Activated CD8-positive, alpha-beta T cell treated with anti-CD3 and anti-CD28 coated beads, Interleukin-2, amount 10 ng/mL, durations not matched to agents 7 days and 5 days (primary cell): ENCODE measurements at places on chromosomes 7 and 10. TPM values are rescaled to one million over a fixed set of nuclear protein-coding genes. Genes with fewer than 3 reads are reported as not detected.

HOXA9 gene
- total RNA-seq = not detected

METTL27 gene
- total RNA-seq = not detected

ZPBP gene
- total RNA-seq = not detected

CPVL gene
- total RNA-seq = not detected

ERVW-1 gene
- not detected for total RNA-seq

HDAC9 gene
- 0.92 TPM for total RNA-seq

HMX2 gene
- not detected for total RNA-seq

SYT15 gene
- total RNA-seq = 0.55 TPM

CYP26C1 gene
- total RNA-seq = 0.11 TPM

GRCh38 chr10:44293842-44294241, 91.1 kb downstream of the CXCL12 start:
- no peaks in the 10 kb centered on the region for H3K4me1 ChIP-seq
- no peak for DNase-seq
- peaks cover 24% of the 10 kb centered on the region for H3K27me3 ChIP-seq
- no peak overlapping the region for H3K27ac ChIP-seq
- no peak overlapping the region for H3K4me3 ChIP-seq

DNA sequence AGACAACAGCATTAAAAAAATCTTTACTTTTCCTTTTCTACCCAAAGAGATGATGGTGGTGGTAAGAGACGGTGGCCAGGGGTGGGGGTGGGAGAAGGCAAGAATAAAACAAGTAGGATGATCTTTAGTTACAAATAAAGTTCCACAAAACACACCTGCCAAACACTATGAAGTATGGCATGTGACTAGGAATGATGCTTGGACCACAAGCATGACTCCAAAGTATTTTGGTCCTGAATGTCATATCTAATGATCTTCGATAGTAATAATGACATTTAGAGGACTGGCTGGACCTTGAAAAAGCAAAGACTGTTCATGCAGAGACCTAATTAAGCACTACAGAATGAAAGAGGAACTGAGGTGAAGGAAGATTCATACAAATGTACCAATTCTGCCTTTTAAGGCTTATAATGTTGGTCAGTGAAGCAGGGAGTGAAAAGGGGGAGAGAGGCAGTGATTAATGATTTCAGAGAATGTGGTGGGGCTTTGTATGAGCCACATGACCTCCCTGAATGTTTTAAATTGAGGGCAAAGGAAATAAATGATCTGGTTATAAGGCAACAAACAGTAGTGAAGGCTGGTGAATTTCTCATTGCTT, 29.6 kb upstream of the DKK1 start:
- H3K27ac ChIP-seq = no peak overlapping the region
- H3K36me3 ChIP-seq = no peaks in the 10 kb centered on the region
- H3K27me3 ChIP-seq = no peaks in the 10 kb centered on the region
- no peak overlapping the region for H3K4me3 ChIP-seq
- DNase-seq = no peak

GRCh38 chr10:92997620-92998019, 63.0 kb upstream of the CYP26C1 start:
- no peak for DNase-seq
- H3K27me3 ChIP-seq = no peaks in the 10 kb centered on the region
- H3K4me1 ChIP-seq = peaks cover 7% of the 10 kb centered on the region

DNA sequence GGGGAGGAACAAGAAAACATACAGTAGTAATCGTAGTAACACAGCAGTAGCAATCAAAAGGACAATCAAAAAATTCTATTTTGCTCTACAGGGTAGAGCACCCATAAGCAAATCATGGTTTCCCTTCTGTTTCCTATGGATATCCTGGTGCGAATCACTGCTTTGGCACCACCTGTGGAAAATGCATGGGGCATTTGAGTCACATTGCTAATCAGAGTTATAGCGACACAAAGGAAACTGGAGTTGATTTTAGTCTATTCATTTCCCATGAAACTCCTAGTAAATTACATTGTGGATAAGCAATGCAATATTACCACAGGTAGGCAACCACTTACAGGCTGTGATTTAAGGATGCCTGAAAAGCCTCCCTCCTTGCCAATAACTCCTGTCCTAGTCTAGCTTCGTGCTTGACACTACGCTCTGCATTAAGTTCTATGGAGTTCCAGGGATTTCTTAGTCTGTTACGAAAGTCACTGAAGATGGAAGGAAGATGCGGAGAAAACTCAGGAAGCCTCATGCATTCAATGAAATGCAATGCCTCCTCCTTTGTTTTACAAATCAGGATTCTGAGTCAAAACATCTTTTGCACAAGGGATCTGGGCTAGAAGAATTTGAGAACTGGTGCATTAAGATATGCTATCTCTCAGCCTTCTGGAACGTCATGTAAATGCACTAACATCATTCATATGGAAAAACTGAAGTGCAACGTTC, 188.4 kb downstream of the DGKI start:
- H3K4me3 ChIP-seq = no peak overlapping the region
- no peaks in the 10 kb centered on the region for H3K4me1 ChIP-seq
- H3K27me3 ChIP-seq = peaks cover 7% of the 10 kb centered on the region
- no peaks in the 10 kb centered on the region for H3K36me3 ChIP-seq

DNA sequence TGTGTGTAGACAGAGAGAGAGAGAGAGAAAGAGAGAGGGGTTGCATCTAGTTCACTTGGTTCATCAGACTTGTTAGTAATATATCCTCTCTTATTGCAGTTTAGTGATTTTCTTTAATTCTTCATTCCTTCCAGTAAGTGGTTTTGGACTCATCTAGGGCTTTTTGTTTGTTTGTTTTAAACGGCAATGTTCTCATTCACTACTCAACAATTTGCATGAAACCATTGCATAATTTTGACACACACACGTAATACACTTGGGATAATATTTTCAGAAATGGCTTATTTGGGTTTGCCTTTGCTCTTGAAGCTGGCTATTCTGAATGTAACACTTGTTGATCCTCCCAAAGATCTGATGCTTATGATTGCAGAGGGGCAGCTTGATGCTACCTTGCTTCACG, 16.4 kb upstream of the ZNF32 start:
- H3K27me3 ChIP-seq = peaks cover 20% of the 10 kb centered on the region
- no peaks in the 10 kb centered on the region for H3K36me3 ChIP-seq
- H3K4me1 ChIP-seq = peaks cover 12% of the 10 kb centered on the region
- H3K27ac ChIP-seq = no peak overlapping the region
- H3K4me3 ChIP-seq = no peak overlapping the region

- H3K27ac ChIP-seq = no peak overlapping the region
- H3K4me3 ChIP-seq = no peak overlapping the region
- DNase-seq = no peak
- H3K36me3 ChIP-seq = no peaks in the 10 kb centered on the region
- H3K4me1 ChIP-seq = peaks cover 10% of the 10 kb centered on the region
These were observed 3.9 kb upstream of the INA start for GRCh38 chr10:103273041-103273441.

DNA sequence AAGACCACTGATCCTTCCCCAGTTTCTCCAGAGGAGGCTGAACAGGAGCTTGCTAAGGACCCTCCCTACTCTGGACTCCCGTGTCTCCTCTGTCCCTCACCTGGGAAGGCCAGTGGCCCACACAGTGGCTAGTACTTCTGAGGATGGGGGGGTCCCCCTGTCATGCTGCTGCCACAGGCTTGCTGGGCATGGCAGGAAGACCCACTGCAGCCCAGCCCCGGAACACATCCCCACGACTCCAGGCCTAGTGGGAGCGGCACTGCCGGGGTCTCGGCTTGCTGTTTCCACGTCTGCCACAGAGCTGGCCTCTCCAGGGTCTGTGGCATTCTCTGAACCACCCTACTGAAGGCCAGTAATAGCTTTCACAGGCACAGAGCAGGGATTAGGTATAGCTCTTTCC, 25.9 kb upstream of the NPFFR1 start:
- no peaks in the 10 kb centered on the region for H3K27me3 ChIP-seq
- H3K36me3 ChIP-seq = no peaks in the 10 kb centered on the region
- H3K4me1 ChIP-seq = peaks cover 7% of the 10 kb centered on the region
- H3K27ac ChIP-seq = no peak overlapping the region
- no peak overlapping the region for H3K4me3 ChIP-seq

DNA sequence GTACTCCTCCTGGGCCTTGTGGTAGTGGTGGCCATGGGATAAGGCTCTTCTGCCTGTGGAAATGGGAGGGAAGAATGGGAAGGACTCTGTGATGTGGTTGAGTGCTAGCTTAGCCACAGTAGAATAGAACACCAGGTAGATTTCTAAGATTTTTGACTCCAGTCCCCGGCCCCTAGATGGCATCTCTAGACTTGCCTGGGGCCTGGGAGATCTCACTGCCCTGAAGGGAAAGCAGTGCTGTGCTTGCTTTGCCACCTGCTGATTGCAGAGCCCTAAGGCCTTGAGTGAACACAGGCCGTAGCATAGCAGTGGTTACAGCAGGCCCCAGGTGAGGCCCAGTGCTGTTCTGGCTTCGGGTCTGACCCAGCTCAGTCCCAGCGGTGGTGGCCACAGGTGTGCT, 252.0 kb downstream of the TCF7L2 start:
- H3K27me3 ChIP-seq = peaks cover 9% of the 10 kb centered on the region
- H3K27ac ChIP-seq = no peak overlapping the region
- H3K4me3 ChIP-seq = no peak overlapping the region

GRCh38 chr10:34549001-34549400, 266.1 kb downstream of the PARD3 start:
- no peaks in the 10 kb centered on the region for H3K36me3 ChIP-seq
- H3K27ac ChIP-seq = no peak overlapping the region
- H3K4me3 ChIP-seq = no peak overlapping the region
- no peaks in the 10 kb centered on the region for H3K4me1 ChIP-seq
